Stimulated activated CD4-positive, alpha-beta T cell treated with anti-CD3 and anti-CD28 coated beads, Interleukin-4, amount 100 ng/mL, for 48 hours (primary cell): ENCODE measurements at places on chromosomes 2 and 18.

- no peak for DNase-seq
Measured at GRCh38 chr2:144659731-144660275, 139.9 kb upstream of the ZEB2 start.

GRCh38 chr2:118845005-118845521 lies 2.4 kb downstream of the EN1 start:
- DNase-seq: no peak

- DNase-seq: peak; percentile 20
Measured at GRCh38 chr2:173288561-173288960, 66.1 kb upstream of the CDCA7 start.

- DNase-seq: no peak
Measured at GRCh38 chr18:56632070-56633022, 6.0 kb downstream of the TXNL1 start.

DNA sequence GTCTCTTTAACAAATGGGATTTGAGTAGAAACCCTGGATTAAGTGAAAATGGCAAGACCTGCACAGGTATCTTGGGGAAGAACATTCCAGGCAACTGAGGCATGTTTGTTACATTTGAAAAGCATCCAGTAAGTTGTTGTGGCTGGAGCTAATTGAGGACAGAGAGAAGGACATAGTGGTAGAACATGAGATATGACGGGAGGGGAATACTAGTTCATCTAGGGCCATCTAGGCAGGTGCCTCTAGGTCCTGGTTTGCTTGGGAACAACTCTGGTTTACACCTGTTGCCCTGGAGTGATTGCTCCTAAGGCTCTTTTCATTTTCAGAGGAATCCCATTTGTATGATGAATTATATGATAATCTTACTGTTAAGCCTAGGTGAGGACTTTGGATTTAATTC lies 19.7 kb upstream of the CCDC141 start:
- no peak for DNase-seq

DNA sequence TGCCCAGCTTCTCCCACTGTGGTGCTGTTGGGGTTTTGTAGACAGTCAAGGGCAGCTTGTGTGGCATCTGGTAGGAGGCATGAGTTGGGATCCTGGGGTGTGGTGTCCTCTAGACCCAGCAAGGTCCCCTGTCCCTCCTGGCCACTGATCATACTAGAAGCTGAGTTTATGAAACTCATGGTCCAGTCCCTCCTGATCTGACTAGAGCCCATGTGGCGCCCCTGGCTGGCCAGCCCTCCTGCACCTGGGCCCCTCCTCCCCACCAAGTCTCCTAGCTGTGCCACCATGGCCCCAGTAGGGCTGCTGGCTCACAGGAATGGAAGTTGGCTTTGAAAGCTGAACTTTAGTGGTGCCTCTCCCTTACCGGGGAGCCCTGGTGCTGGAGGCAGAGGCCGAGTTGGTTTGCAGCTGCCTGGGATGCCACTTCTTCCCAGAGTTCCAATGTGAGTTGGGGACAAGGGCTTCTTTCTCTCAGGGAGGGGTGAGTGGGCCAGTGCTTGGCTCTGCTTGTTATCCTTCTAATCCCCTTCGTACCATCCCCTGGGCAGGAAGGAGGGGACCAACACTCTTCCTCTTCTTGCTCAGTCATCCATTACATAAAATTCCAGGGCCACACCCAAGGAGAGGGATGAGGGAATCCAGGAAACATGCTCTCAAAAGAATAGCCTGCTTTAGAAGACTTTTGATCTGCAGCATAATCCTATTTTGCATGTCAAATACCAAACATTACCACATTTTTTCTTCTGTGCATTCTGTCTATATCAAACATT lies 37.5 kb upstream of the HAAO start:
- no peak for DNase-seq

DNA sequence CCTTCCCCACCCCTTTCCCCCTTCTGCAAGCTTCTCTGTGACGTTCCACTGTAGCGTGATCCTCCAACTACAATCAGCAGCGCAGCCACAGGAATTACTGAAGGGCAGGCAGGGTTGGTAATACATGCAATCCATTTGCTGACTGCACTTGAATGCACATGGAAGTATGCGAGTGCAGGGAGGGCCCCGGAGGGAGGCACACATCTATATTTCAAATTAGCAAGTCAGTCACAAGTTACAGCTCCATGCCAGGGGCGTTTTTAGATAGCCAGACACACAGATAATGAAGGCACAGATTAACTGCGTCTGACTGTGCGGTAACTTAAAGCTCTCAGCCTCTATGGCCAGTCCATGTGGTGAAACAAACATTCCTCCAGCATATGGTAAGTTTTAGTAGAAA lies 209.2 kb upstream of the GATA6 start:
- no peak for DNase-seq

- DNase-seq: no peak
Measured at GRCh38 chr2:205725059-205725458, 42.8 kb downstream of the NRP2 start.

DNA sequence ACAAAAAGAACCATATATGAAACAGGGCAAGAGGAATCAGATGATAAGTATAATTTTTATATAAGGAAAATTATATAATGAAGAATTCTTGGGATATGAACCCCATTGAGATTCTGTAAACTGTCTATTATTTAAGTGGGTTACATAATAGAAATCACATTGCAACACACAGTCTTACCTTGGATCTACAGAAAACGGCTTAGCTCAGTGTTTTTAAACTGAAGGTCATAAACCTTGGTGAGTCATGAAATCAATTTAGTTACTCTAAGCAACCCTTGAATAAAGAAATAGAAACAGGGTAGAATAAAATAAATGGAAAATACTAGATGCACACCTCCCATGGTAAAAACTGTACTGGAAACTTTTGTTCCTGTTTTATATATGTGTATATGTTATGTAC lies 50.7 kb downstream of the METTL8 start:
- no peak for DNase-seq
